ENCODE measurements at places on chromosomes 16 and 17.

DNA sequence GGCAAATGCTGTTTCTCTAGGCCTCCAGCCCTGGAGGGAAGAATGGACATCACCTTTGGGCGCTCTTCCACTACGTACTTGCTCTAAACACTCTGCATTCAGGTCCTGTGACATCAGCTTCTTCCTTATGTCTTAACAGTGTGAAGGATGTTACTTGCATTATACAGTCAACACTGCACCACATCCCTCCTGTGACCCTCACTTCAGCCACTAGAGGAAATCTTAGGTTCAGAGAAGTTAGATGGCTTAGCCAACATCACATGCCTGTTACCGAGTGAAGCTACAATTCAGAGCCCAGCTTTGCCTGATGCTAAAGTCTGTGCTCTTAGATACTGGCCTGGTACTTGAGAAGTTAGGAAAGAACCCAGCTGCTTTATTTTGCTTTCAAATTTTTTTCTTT, 18.3 kb downstream of the UBFD1 start:
- DNase-seq = no peak

DNA sequence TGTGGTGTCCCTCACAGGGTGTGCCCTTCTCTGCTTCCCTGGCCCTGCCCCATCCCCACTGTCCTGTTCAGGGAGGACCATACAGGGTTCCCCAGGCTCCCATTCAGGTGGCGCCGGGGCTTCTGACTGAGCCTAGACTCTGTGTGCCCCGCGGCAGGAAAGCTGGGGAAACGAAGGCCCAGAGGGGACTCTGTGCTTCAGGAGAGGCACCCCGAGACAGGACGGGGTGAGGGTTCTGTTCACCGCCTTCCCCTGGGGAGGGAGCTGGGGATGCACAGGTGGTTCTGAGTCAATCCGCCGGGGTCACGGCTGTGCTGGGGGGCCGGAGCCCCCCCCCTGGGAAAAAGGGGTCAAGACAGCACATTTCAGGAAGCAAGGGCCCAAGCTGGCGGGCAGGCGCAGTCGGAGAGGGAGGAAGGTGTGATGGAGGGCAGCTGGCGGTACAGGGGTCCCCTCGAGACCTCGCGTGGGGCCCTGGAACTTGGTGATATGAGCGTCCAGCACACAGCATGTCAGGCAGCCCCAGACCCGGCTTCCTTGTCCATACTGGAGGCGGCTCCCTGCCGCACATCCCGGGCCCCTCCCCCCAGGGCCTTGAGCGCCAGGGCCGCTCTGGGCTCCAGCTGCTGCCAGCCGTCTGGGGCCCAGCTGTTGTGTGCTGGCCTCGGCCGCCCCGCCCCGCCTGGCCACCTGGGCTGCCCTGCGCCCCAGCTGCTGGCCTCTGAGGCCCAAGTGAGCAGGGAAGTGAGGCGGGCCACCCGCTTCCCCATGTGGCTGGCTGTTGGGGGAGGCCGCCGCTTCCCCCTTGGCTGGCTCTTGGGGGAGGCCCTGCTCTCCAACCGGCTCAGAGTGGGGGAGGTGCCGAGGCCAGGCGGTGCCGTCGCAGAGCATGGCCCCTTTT, 5.6 kb upstream of the NOTUM start:
- peak; percentile 80 for DNase-seq

DNA sequence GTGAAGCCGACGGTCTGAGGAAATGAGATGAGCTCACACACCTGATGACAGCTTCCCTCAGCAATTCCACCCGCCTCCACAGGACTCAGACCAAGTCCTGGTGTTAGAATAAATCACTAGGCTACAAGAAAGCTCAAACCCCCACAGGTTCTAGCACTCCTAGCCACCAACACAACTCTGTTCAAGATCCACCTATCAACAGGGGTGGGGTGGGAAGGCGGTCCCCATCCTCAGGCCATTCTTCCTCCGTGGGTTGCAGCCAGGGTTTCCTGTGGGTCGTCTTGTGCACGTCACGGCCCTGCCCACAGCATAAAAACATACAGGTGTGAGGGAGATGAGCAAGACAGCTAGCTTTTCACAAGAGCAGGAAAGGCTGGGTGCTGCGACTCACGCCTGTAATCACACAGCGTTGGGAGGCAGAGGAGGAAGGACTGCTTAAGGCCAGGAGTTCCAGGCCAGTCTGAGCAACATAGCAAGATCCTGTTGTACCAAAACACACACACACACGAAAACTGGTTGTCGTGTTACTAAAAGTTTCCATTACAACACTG, 81.1 kb downstream of the ANKRD11 start:
- peak; percentile 50 for DNase-seq

- DNase-seq = no peak
These were observed 932 bp upstream of the MYBBP1A start for GRCh38 chr17:4555873-4556759.

GRCh38 chr16:11162586-11163268, 93.3 kb downstream of the SOCS1 start:
- no peak for DNase-seq

- no peak for DNase-seq
These were observed 6.0 kb downstream of the HAGHL start for GRCh38 chr16:732936-733335.

GRCh38 chr16:57685633-57686032, 9.0 kb upstream of the DRC7 start:
- DNase-seq = no peak

DNA sequence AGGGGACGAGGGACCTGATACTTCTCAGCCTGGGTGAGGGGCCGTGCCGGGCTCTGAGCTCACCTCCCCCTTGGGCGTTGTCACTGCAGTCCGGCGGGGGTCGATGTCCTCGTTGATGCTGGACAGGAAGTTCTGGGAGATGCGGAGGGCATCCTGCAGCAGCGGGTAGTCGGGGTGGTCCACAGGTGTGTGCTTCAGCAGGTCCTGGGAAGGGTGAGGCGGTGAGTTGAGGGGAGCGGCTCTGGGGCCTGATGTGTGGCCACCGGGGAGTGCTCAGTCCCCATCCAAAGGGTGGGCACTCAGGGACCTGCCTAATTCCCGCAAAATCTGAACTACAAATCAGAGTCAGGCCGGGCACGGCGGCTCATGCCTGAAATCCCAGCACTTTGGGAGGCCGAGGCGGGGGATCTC, 75.6 kb downstream of the TIMM22 start:
- no peak for DNase-seq

DNA sequence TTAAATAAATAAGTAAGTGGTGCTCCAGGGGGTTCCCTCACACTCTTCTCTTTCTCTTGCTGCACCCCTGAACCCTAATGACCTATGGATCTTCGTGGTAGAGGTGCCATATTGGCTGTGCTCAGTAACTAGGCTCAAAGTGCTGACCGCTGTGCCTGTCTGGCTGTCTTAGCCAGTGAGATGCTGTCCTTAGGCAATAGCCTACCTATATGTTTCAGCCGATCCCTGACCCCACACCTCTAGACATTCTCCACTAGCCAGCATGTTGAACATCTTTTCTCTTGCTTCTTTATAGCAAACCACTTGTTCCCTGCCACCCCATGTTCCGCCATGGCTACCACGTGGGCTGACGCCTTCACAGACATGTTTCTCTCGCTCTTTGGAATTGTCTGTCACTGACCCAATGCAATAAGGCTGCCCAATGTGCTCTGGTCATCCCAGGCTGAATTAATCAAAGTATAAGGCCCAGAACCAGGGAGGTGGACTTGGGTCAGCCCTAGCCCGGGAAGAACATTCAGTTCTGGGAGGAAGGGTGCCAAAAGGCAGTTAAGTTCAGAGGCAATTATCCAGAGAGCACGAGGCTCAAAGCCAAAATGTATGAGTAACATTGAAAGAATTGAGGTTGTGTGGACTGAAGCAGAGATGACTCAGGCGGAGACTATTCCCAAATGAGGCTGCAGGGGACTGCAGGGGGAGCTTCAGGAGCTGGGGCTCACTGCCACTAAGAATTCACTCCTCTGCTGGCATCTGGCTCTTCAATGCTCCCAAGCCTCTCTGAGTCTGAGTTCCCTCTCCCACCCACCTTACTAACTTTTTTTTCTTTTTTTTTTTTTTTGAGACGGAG, 28.7 kb upstream of the TNRC6A start:
- peak; percentile 65 for DNase-seq

DNA sequence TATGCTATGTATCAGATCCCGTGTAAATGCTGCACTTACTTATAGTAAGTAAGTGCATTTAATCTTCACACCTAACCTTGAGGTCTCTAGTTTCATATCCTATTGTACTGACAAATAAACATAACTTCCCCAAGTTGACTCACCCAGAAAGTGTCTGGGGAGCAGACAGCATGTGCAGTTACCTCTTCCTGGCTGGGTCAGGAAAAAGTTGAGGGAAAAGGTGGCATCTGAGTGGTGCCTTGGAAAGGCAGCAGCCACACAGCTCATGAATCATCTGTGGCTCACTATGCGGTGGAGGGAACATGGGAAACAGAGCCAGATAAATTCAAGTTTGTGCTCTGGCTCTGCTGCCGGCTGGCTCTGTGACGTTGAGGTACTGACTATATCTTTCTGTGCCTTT, 382.0 kb upstream of the DYNLRB2 start:
- DNase-seq = no peak

GRCh38 chr17:61822326-61823285, 40.7 kb downstream of the BRIP1 start:
- DNase-seq = no peak

GRCh38 chr17:57594767-57595166, 150.3 kb downstream of the CCDC182 start:
- DNase-seq = no peak

GRCh38 chr17:82941021-82942001, 101.5 kb upstream of the ZNF750 start:
- DNase-seq = no peak

- no peak for DNase-seq
These were observed 410.7 kb downstream of the TMEM114 start for GRCh38 chr16:8179615-8180014.

DNA sequence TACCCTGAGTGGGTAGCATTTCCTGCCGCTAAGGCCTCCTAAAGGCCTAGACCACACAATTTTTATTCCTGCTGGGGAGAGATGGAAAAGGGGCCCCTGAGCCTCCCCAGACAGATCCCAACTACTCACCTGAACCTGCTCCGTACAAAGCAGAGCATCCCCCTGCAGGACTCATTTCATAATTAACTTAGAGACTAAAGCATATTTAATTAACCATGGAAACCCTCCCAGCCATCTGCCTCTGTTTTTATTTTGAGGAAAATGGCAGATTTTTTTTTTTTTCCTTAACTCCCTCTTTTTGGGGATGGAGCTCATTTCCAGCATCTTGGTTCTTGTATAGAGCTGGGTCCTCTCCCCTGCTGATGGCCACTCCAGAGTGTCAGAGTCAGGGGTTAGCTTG, 96.5 kb upstream of the CRHR1 start:
- no peak for DNase-seq

DNA sequence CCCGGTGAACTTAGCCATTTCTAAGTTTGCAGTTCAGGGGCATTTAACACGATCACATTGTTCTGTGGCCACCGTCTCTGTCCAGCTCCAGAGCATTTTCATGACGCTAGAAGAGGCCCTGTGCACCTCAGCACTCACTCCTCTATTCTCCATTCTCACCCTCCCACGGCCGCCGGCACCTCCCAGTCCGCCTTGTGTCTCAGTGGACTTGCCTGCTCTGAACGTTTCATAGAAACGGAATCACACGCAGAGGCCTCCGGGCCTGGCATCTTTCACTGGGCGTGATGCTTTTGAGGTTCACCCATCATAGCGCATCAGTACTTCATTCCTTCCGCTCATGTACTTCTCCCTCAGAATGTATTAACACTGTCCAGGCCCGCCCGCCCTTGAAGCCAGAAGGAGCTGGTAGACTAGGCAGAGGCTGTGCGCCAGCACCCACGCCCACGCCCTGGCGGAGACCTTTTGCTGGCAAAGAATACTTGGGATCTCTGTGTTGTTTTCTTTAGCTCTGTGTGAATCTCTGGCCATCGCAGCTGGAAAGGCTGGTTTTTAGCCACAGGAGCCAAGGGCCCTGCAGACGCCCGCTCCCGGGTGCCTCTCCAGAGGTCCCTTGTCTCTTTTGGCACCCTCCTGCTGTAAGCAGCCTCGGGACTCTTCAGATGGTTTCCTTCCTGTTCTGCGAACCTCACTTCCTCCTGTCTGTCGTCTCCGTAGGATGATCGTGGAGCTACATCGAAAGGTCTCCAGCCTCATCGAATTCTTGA, 23.4 kb upstream of the JPT2 start:
- DNase-seq = no peak
